ENCODE measurements at places on chromosomes 1 and 21.

- no peak for DNase-seq
These were observed 20.7 kb downstream of the FNBP1L start for GRCh38 chr1:93468662-93469061.

GRCh38 chr1:30099587-30100523 lies 623.5 kb downstream of the MATN1 start:
- DNase-seq, result no peak

- no peak for DNase-seq
These were observed 21.3 kb upstream of the C1orf105 start for GRCh38 chr1:172398970-172399755.

DNA sequence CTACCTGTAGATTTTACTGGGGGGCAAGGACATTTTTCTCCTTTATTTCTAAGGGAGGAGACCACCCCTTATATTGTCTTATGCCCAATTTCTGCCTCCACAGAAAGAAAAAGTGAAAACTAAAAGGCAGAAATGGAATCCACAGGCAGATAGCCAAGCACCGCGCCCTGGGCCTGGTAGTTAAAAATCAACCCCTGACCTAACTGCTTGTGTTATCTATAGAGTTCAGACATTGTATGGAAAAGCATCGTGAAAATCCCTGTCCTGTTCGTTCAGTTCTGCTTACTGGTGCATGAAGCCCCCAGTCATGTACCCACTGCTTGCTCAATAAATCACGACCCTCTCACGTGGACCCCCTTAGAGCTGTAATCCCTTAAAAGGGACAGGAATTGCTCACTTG lies 33.7 kb upstream of the IL6R start:
- DNase-seq, result no peak

DNA sequence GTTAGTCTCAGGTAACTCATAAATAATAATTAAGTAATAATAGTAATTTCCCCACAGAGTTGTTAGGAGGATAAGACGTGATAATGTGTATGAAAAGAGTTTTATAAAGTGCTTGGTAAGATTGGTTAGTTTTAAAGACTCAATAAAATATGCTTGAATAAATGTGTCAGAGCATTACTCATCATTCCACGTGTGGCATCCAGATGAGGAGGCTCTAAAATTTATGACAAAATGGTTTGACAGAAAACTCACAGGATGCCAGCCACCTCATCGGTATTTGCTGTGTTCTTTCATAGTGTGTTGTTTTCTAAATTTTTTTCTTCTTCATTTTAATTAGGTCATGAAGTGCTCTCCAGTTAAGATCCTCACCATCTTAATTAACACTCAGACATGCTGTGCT lies 19.1 kb upstream of the SPAG17 start:
- no peak for DNase-seq

GRCh38 chr1:204564835-204565234 lies 48.6 kb downstream of the MDM4 start:
- DNase-seq, result no peak

DNA sequence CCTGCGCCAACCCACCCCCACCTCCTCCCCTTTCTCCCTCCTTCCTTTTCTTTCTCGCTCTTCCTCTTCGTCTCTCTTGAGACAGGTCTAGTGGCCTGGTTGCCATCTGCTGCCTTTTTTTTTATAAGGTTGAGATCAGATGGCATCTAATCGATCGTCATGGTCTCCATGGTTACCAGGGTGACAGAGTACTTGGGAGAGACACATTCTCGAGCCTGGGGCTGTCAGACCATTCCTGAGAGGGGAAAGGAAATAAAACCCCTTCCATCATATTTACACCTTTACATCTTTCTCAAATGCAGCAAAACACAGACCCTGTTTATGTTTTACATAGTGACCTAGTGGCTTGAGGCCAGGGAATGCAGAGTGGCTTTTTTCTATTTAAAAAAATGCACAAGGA lies 53.5 kb upstream of the SLC22A15 start:
- DNase-seq, result no peak

- no peak for DNase-seq
These were observed 99.9 kb upstream of the TLR5 start for GRCh38 chr1:223242971-223243370.

- peak; percentile 2 for DNase-seq
These were observed 38.8 kb downstream of the HMGB4 start for GRCh38 chr1:33902486-33903209.

DNA sequence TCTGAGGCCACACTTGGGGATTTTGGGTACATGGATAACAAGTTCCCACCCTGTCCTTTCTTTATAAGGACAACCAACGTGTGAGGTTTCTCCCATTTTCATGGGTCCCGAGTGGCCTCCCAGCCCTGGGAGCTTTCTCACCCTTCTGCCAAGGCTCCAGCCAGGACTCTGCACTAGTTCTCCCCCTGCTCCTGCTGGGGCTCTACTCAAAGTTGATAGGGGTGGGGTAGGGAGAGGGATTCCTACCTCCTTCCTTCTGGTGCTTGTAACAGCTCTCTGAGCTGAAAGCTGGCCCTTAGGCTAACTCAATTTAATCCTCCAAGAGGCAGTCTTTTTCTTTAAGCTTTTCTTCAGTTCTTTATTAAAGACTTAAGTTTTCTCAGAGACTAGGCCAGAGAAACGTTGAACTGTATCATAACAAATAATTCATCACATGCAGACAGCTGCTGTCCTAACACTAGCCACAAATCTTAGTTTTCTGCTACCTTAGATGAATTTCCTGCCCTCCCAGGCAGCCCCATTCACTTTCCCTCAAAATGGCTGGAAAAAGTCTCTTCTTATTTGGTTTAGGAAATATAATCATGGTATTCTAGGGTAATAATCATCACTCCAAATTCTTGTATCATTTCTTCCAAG lies 22.4 kb upstream of the DR1 start:
- no peak for DNase-seq

DNA sequence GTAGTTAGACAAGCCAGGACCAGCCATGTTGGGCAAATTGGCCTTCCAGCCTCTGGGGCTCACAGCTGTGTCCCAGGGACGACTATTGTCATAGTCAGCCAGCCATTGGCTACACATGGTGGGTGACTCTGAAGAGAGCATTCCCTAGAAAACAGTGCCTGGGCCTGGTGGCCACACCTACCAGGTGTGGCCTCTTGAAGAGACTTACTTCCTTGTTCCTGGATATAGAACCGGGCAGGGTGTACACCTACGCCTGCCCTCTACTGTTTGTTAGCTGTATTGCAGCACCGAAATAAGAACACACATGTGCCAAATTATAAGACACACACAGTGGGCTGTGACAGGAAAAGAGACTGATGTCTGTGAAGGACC lies 134.6 kb upstream of the ARHGEF16 start:
- DNase-seq, result peak; percentile 36

DNA sequence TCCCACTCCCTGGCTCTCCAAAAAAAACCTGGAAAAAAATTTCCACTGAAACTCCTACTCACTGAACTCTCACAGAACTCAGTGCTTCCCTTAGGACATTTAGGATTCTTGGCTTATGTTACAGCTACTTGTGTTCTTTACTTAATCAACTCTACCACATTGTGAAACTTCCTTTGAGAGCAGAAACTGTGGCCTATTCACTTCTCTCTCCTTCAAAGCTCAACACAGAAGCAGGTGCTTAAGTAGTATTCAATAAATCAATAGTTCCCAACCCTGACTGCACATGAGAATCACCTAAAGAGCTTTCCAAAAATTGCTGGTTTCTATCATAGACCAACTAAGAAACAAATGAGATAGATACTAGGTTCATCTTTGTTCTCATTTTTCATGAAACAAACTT lies 67.9 kb upstream of the DMRTA2 start:
- no peak for DNase-seq

GRCh38 chr21:41023936-41024335 lies 144.0 kb upstream of the BACE2 start:
- DNase-seq, result no peak

GRCh38 chr1:158153746-158154444 lies 26.8 kb upstream of the CD1D start:
- DNase-seq, result no peak

DNA sequence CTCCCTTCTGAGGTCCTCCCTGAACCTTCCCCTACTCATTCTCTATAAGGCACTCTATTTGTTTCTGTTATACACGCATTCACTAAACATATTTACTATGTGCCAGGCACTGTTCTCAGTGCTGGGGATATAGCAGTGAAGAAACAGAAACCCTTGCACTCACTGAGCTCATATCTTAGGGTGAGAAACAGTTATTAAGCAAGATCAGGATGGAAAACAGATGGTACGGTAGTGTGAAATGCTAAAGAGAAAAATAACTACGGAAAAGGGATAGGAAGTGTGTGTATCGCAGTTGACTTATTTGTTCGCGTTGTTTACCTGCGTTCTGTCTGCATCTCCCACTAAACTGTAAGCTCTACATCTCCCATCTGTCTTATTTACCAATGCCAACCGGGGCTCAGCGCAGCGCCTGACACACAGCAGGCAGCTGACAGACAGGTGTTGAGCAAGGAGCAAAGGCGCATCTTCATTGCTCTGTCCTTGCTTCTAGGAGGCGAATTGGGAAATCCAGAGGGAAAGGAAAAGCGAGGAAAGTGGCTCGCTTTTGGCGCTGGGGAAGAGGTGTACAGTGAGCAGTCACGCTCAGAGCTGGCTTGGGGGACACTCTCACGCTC lies 572 bp downstream of the CYB5RL start:
- no peak for DNase-seq

Measured in NCI-H1436 treated with DMSO at 0.1 percent for 48 hours (cell line).